ENCODE measurements at places on chromosomes 7 and 10. TPM values are rescaled to one million over a fixed set of nuclear protein-coding genes. Genes with fewer than 3 reads are reported as not detected.

DNA sequence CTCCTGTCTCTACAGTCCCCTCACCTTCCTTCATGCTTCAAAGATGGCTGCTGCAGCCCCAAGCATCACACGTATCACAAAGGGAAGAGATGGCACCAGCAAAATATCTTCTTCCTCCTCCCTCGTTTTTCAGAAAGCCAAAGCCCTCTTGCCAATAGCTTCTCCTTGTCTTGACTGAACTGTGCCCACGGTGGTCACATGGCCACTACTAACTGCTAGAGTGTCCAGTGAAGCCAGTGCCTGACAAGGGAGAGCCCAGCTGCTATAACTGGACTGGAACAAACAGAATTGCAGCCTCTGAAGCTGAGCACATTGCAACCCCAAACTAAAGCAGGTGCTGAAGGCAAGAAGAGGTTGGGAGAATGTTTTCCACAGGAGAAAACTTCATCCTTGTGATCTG, 120.8 kb upstream of the RET start:
- no peak for DNase-seq

DNA sequence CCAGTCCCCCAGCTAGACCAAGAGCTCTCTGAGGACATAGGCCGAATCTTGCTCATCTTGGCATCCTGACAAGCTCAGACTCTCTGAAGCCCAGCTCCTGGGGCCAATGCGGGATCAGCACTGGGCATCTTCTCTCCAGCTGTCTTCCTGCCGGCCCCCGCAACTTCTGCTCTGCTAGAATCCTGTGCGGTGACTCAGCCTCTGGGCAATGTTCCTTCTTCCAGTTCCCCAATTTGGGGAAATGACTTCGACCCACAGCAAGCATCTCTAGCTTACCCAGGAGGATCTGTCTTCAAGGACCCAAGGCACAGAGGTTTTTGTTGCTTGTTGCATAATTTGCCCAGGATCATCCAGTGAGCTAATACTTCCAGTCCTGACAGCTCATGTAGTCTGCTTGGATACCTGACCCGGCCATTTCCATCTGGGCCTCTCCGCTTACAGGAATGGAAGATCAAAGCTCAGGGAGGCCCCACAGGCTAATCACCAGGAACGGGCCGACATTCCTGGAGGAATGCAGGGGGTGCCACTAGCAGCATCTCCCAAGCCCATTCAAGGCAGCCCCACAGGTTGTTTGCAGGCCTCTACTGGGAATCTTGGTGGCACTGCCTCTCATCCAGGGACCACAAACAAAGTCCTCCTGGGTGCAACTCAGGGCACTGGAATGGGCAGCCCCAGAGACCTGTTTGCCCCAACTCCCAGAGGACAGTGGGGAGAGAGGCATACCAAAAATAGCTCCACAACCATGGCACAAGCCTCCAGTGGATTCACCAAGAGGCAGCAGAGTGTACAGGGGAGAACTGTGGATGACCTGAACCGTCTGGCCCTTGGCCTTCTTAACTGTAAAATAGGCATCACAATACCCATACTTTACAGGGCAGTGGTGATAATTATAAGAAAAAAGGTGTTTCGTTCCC, 151.9 kb downstream of the NEURL1 start:
- no peak for DNase-seq

The SCART1 gene
- total RNA-seq = 1.5 TPM

GRCh38 chr10:103998805-103999204, 31.9 kb downstream of the SLK start:
- no peak for DNase-seq

DNA sequence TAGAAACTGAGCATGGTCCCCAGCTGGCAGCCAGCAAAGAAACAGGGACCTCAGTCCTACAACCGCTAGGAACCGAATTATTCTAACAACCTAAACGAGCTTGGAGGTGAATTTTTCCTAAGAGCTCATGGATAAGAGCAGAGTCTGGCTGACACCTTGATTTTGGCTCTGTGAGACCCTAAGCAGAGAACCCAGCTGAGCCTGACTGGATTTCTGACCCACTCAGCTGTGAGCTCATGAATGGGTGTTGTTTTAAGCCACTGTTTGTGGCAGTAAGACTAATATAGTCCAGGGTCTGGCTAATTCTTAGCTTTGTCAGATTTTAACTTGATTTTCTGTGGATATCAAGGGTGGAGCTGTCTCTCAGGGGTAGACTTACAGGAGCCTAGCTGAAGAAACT, 77.1 kb downstream of the KAT6B start:
- DNase-seq = no peak

- DNase-seq = no peak
Observed at GRCh38 chr10:3094609-3095036, 27.3 kb downstream of the PFKP start.

The ATG9B gene
- total RNA-seq = 4.2 TPM

The LSM5 gene
- total RNA-seq = 130 TPM
